ENCODE measurements at places on chromosomes 5 and 9.
A peak's percentile ranks its signal among the peaks of the same experiment; 100 is the strongest.

- no peak for DNase-seq
Observed at GRCh38 chr5:100693481-100693880, 158.3 kb downstream of the FAM174A start.

DNA sequence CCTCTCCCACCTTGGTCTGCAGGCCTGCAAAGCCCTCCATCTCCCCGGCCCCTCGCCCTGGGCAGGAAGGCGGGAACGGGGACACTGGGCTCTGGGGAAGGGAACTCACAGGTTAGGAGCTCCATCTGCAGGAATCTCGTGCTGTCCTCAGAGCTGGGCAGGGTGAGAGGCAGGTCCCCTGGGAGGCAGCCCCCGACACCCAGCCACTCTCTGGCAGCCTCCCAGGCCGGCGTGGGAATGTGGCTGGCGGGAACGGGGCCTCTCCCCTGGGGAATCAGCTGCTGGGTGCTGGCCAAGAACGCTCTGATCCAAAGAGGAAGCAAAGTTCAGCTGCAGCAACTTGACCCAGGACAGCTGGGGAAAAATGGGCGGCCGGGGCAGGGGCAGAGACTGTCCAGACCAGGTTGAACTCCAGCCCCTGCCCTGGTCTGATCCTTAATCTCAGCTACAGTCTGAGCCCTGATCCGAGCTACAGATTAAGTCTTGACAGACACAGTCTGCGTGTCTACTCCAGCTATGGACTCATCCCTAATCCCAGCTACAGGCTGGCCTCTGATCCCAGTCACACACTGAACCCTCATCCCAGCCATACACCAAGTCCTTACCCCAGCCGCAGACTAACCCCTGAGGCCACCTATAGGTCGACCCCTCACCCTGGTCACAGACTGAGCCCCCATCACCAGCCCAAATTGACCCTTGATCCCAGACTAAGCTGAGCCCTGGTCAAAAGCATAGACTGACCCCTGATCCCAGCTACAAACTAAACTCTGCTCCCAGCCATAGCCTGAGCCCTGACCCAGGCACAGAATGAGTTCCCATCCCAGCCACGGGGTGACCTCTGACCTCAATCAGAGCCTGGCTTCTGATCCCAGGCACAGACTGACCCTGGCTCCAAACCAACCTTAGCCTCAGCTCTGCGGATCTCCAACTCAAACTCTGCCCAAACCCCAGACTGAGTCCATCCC lies 37.3 kb upstream of the EGFL7 start:
- DNase-seq, result no peak

DNA sequence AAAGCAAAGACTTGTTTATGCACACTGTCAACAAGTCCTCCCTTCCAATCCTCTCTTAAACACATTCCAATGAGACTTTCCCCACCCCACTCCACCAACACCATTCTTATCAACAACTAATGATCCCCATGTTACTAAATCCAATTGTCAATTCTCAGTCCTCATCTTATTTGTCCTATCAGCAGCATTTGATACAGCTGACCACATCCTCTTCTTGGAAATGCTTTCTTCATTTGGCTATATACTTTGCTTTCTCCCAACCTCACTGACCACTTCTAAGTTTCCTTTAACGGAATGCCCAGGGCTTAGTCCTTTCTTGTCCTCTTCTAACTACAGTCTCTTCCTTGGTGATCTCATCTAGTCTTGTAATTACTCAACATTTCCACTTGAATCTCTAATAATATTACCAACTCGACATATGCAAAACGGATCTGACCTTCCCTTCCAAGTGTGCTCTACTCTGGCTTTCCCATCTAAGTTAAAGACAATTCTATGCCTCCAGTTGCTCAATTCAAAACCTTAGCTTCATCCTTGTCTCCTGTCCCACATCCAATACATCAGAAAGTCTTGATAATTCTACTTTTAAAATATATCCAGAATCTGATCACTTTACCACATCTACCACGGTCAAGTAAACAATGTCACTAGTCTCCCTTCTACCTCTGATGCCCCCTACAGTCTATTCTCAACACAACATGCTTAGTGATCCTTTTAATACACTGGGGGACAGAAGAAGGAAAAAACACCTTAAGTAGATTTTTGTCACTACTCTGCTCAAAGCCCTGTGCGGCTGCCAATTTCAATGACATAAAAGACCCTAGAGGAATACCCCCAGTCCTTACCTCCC lies 25.5 kb downstream of the AGTPBP1 start:
- no peak for DNase-seq

- no peak for DNase-seq
Observed at GRCh38 chr9:105405514-105406131, 42.2 kb upstream of the FSD1L start.

- peak; percentile 28 for DNase-seq
Observed at GRCh38 chr5:149358294-149358651, 427 bp downstream of the PCYOX1L start.

GRCh38 chr5:9265441-9266287 lies 280.2 kb downstream of the SEMA5A start:
- no peak for DNase-seq

- no peak for DNase-seq
Observed at GRCh38 chr5:78327761-78328510, 32.5 kb upstream of the SCAMP1 start.

DNA sequence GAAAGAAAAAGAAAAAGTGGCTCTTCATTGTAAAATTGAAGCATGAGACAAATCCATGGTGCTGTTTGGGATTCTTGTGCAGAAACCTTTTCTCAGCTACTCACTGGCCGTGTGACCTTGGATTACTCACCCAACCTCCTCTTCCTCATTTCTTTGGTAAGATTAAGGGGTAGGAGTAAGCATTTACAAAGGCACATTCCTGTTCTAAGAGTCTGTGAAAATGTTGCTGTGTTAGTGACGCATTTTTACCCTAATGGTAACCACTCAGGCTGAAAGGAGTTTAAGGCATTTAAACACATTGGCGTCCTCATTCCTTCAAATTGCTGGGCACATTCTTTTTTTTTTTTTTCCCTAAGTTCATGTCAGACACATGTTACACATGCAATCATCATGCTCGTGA lies 4.3 kb downstream of the RAI14 start:
- no peak for DNase-seq

DNA sequence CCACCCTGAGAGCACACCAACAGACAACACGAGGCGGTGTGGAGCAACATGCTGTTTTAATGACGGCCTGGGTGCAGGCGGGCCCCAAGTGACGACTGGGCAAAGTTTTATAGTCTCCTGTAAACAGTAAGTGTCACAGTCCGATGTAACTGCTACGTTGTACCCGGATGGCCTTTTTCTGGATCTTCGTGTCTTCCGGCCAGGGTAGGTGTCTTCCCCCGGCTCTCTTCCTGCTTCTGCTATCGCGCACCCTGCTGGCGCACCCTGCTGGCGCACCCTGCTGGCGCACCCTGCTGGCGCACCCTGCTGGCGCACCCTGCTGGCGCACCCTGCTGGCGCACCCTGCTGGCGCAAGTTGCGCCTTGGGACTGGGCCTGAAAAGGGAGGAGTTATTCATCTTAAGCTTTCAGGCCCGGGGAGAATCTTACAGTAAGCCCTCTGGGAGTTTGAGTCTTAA lies 143.0 kb upstream of the TARS1 start:
- DNase-seq, result peak; percentile 2

- DNase-seq, result no peak
Observed at GRCh38 chr9:131589124-131589711, 43.9 kb downstream of the PRRT1B start.

GRCh38 chr5:131795879-131796792 lies 681 bp downstream of the FNIP1 start:
- DNase-seq, result no peak

- no peak for DNase-seq
Observed at GRCh38 chr9:129624947-129625346, 1.0 kb upstream of the NTMT1 start.

DNA sequence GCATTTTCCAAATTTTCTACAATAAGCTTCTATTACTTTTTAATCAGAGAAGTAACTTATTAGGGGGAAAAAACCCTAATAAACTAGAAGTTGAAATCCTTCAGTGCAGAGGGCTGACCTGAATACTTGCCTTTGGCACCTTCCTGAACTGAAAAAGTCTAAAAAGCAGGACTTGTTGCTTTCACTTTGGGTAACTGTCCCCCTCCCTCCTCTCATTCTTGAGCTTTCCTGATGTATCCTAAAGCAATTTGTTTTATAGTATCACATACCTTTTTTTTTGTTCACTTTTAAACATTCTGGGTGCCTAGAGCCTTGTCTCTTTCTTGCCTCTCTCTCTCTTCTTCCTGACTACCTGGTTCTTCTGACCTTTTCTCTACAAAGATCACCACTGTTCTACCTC lies 64.0 kb upstream of the ERBIN start:
- DNase-seq, result no peak

- no peak for DNase-seq
Observed at GRCh38 chr5:109016300-109016699, 268.6 kb downstream of the FER start.

DNA sequence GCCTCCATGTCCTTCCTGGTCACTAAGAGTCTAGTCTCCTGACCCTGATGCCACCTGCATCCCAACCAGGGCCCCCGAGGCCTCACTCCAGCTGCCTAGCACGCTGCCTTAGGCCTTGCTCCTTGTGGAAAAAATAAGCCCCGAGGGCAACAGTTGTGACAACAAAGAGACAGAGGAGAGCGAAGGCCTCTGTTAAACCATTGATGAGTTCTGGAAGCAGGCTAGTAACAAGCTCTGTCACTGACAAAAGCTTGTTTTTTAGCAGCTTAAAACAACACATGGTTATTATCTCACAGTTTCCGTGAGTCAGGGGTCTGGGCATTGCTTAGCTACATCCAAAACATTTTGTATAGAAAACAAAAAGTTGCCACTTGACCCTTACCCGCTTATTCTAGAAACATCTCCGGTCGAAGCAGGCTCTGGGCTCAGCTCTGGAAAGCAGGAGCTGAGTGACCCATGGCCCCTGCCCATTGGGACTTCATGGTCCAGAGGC lies 48.2 kb upstream of the TBC1D2 start:
- DNase-seq, result no peak

DNA sequence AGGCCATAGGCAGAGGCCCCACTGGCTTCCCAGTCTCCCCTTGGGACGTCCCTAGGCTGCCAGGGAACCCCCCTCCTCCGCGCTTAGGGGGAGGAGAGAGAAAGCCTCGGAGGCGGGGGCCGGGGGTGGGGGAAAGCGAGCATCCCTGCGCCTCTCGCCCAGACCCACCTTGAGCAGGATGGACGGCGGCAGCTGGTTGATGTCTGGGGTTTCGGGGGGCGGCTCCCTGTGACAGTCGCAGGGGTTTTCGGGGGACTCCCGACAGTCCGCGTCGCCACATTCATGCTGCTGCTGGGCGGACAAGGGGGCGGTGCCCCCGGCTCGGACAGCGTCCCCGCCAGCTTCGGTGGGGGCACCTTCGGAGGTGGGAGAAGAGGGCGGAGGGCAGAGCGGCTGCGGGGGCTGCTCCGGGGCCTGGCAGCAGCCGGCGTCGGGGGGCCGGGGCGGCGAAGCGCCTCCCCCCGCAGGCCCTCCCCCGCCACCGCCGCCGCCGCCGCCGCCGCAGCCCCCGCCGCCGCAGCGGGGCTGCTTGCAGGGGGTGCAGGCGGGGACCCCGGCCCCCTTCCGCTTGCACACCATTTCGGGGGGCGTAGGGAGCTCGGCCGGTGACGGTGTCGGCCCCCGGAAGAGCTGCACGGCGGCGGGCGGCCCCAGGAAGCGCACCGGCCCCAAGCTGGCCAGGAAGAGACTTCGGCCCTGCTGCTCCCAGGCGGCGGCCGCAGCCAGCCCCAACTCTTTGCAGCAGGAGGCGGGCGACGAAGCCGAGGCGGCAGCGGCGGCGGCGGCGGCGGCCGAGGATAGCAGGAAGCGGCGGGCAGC lies 1.2 kb downstream of the FBXL17 start:
- DNase-seq, result peak; percentile 10

- DNase-seq, result no peak
Observed at GRCh38 chr5:134086943-134087305, 27.6 kb upstream of the TCF7 start.

DNA sequence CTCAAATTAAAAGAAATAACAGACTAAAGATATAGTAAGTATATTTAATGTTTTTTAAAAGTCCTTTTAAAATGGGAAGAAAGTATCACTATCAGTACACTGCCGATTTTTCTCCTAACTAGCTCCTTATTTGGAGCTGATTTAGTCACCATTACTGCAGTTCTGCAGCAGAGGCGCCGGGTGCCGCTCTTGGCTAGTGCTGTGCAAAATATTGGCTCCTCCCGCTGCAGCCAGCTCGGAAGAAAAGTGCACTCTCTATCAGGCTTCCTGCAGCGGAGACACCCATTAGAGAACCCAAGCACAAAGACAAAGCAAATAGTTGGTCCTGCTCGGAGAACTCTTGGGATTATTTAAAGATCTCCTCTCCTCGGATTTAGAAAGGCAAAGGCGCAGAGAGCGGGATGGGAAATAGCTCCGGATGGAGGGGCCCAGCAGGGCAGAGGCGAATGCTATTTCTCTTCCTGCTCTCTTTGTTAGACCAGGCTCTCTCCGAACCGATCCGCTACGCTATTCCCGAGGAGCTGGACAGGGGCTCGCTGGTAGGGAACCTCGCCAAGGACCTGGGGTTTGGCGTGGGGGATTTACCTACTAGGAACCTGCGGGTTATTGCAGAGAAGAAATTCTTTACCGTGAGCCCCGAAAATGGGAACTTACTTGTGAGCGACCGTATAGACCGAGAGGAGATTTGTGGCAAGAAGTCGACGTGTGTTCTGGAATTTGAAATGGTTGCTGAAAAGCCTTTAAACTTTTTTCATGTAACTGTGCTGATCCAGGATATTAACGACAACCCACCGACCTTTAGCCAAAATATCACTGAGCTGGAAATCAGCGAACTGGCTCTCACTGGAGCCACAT lies at the start of gene PCDHGB3:
PCDHGB3 (plus strand) TSS at position 249 of the 855 bp plus-strand sequence; CDS start at position 402, 153 bp downstream.
- no peak for DNase-seq

GRCh38 chr5:168793841-168794837 lies 215.0 kb upstream of the PANK3 start:
- no peak for DNase-seq

- DNase-seq, result no peak
Observed at GRCh38 chr9:92517046-92517445, 18.7 kb downstream of the ECM2 start.

- no peak for DNase-seq
Observed at GRCh38 chr9:30349526-30350513, 2034.6 kb upstream of the ACO1 start.

DNA sequence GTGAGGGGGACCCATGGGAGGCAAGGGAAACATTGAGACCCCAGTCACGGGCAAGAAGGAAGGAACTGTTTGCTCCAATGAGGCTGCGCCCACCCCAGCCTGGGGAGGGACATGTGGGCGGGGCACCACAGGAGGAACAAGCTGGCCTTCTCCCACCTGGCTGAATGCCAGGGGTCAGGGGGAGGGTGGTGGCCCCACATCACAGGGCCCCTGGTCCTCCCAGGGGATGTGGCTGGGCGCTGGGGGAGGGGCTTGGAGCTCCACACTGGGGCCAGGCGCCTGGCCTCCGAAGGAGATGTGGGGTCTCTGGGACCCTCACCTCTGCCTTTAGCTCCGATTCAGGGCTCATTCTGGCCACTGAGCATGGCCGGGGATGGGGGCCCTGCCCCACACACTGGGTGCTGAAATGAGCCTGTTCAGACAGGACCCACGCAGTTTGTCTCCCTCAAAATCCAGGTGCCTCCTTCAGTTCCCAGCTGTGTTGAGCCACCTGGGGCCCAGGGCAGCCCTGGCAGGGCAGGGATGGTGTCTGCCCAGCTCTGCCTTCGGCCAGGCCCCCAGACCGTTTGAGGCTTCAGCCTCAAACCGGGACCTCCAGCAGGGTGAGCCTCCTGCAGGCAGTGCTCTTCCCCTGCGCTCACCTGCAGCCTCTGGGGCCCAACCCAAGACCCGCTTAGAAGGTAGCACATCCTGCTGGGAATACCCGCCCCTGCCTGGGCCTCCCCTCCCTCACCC lies 33.2 kb upstream of the NOTCH1 start:
- DNase-seq, result no peak

- DNase-seq, result no peak
Observed at GRCh38 chr5:78519198-78519941, 129.2 kb downstream of the LHFPL2 start.

Data from NCI-H510A (cell line).